ENCODE measurements at places on chromosomes 16 and 17.

GRCh38 chr17:76697702-76698465, 12.9 kb downstream of the MXRA7 start:
- peak; percentile 74 for DNase-seq

DNA sequence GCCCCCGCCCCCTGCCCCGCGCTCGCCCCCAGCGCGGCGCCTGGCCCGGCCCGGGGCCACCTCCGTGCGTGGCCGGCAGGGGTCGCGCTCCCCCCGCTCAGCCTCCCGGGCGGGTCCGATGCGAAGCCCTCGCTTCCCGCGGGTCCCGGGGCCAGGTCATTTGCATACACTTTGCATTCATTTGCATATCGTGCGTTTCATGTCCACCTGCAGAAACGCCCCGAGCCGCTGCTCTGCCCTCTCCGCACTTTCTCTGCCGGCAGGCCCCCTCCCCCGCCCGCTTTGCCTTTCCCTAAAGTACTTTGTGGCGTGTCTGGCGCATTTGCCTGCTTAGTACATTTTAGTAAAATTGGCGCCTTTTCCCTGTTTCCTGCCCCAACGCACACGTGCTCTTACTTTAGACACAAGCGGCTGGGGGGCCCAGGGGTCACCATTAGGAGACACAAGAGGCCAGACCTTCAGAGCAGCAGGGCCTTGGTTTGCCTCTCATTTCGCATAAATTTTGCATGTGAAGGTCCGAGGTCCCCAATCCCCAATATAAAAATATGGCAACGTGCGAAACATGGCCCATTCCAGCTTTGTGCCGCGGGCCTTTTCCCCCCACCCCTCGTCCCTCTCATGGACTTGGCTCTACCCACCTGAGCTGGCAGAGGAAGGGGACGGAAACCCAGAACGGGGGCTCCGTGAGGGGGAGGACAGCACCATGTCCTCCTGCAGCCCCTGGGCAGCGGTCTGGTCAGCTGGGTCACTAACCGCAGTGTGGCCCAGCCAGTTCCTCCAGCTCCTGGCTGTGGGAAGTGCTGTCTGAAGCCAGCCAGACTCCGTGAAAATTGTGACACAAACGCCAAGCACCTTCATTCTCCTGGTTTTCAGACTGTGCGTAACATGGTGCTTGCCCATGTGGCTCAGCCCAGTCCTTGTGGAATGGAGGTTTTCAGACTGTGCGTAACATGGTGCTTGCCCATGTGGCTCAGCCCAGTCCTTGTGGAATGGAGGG, 34.8 kb downstream of the CBFA2T3 start:
- peak; percentile 95 for DNase-seq

DNA sequence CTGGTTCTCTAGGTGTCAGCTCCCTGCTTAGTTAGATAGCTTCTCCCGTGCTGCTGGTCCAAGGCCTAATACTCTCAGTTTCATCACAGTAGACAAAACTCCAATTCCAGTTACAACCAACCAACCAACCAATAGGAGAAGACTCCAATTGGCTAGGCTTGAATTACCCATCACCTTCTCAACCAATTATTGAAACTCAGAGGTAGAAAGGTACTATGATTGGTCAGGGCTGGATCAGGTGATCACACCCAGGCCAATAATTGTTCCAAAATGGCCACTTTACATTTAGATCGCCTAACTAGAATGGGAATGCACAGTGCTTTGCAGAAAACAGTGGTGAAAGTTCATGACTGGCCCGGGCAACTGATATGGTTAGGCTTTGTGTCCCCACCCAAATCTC, 49.5 kb upstream of the CRHR1 start:
- DNase-seq: no peak

DNA sequence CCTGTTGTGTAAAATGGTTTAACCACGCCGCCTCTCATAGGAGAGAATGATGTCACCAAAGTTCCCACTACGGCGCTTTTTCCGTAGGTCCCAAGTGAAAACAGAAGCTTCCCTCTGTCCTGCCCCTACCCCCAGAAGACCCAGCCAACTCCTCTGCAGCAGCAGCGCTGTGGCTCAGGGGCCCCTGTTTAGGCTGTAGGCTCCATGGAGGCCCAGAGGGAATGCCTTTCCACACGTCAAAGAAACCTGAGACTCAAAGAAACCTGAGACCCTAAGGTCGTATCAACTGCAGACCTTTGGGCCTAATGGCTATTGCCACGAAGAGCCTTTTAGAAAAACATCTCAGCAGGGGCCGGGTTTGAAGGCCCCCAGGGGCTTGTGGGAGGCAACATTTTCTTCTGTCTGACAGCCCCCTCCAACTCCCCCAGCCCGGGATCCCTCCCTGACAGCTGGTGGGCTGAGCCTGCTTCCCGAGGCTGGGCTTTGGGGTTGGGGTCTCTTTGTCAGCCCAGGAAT, 43.1 kb upstream of the MEAK7 start:
- no peak for DNase-seq

DNA sequence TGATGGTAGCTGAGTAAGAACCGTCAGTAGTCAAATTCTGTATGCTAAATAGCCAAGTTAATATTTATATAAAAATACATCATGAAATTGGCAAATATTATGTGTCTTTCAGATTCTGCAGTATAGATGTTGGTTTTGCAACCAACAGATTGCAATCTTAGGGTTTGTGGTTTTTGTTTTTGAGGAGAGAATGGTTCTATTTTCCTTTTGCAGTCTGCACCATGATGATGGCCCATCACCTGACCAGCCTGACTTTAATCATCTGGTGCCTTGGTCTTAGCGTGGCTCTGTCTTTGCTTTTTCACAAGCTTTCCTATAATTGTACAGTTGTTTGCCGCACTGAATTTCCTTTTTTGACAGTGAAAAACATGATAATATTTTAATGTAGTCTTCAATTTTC, 50.7 kb downstream of the NUP93 start:
- DNase-seq: no peak

GRCh38 chr17:61743766-61744165, 119.6 kb downstream of the BRIP1 start:
- no peak for DNase-seq

DNA sequence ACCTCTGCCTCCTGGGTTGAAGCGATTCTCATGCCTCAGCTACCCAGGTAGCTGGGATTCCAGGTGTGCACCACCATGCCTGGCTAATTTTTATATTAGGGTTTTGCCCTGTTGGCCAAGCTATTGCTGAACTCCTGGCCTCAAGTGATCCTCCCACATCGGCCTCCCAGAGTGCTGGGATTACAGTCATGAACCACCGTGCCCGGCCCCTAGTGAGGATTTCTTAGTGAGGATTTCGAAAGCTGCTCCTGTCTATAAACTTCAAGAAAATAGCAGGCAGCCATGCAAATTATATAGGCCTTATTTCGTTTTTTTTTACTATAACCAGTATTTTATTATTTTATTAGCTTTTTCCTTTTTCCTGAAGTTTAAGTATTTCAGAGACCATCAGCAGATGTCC, 41.6 kb downstream of the EPN2 start:
- no peak for DNase-seq

GRCh38 chr17:50956750-50957523, 90.8 kb upstream of the TOB1 start:
- DNase-seq: peak; percentile 89

DNA sequence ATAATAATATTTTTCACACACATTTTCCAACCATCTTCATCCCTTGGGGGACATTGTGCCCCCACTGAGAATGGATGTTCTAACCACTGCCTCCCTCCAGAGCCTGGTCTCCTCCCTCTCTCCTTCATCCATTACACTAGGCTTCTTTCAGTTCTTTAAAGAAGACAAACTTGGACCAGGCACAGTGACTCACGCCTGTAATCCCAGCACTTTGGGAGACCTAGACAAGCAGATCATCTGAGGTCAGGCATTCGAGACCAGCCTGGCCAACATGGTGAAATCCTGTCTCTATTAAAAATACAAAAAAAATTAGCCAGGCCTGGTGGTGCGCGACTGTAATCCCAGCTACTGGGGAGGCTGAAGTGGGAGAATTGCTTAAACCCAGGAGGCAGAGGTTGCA, 6.5 kb downstream of the ALOX15 start:
- no peak for DNase-seq
